ENCODE measurements at places on chromosomes 4 and X.

DNA sequence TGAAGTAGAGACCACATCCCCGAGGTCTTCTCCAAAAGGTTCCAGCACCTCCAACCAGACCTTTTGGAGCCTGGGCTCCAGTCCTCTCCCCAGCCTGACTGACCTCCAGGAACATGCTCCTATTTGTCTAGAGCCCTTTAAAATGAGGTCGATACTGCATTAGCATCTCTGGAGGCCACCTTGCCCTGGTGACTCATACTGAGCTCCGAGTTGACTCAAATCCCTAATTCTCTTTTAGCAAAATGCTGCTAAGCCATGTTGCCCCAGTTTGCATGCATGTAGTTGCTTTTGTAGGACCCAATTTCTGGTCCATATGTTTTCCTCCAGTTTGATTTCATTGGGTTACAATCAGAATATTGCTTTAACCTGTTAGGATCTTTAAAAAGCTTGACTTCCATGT is 43.5 kb upstream of the CITED1 start:
- DNase-seq: no peak

DNA sequence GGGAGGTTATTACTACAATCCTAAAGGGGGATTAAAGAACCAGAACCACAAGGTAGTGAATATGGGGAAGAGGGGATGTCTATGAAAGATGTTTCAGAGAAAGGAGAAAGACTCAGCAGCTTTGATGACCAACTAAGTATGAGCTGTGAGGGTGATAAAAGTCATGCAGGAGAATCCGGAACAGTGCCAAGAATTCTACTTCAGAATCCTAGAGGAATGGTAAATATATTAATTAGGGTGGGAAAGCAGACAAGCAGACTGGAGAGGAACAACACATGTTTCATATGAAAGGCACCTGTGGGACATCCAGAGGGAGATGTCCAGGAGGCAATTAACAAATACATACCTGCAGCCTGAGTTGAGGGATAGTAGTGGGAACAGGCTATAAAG is 642.2 kb upstream of the DIPK2B start:
- no peak for DNase-seq

DNA sequence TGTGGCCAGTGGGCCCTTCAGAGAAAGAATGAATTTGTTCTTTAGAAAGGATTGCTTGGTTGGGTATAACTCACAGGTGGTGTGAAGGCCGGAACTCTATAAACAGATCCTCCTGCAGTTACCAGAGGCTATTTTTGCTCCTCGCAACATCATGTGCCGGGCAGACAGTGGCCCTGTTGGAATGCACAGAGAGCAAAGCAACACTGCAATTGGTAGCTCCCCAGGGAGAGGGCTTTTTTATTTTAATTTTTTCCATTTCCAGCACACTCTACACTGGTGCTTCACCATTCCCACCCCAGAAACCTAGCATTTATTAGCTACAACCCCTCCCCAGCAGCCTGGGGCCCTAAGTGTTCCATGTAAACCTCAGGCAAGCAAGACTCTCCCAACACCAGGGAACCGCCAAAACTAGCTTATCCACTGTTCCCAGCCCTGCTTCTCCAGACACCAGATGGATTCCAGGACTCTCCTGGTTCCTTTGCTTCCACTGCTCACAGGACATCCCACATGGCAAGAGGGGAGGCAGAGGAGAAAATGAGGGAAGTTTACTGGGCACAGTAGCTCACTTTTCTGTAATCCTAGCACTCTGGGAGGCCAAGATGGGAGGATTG is 75.1 kb upstream of the TMEM164 start:
- DNase-seq: no peak

DNA sequence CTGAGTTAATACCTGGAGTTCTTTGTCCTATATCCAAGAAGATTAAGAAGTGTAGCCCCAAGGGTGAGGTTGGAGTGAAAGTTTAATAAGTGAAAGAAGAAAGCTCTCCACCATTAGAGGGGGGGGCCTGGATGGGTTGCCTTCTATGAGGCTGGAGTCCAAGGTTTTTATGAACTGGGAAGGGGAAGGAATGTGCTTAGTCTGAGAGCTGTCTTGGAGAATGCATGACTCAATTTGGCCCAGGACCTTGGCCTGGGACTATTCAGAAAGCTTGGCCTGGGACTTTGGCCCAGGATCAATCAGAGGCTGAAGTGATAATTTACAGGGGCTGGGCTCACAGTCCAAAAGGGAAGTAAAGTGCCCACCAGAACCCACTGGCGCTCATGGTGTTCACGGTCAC is 1049.0 kb upstream of the GRIA3 start:
- no peak for DNase-seq

GRCh38 chr4:113349430-113349829 is 300.0 kb downstream of the ANK2 start:
- DNase-seq: no peak

DNA sequence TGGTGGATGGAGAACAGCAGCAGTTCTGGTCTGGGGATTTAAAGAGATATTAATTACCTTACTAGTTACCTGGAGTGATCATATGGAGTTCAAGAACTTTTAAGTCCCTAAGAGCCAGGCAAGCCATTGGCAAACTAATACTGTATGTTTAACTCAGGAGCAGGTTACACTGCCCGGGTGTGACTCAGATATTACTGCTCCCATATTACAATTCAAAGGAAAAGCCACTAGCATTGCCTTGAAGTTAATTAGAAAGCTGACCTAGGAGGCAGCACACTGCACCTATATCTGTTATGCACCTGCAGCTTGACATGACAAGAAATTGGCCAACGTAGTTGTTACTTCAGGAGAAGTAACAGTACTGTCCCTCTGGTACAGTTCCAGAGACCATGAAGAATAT is 47.2 kb downstream of the GRK4 start:
- no peak for DNase-seq

DNA sequence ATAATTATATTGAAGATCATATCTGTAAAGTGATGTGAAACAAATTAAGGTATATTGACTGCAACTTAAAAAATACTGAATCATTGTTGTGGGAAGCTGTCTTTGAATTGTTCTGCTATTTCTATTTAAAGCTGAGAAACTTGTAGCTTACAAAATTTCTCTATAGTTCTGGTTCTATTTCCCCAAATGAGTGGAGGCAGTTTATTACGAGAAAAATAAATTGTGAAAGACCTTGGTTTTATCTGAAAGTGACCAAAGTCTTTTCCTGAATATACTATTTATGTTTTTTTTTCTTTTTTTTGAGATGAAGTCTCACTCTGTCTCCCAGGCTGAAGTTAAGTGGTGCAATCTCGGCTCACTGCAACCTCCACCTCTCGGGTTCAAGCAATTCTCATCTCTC is 165.4 kb downstream of the SH3BGRL start:
- DNase-seq: no peak

DNA sequence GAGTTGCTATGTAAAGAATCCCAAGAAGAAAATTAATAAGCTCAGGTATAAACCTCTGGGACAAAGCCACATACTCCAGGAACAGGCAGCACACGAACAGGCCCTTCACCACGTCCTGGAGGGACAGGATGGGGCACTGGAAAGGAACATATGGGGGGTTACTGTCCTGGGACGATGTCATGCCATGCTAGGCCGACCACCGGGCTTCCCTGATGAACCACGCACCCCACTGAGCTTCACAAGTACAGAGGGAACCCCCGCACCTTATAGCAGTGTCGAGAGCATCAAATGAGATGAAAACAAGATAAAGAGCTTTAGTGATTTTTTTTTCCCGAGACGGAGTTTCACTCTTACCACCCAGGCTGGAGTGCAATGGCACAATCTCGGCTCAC is 19.1 kb downstream of the NOP14 start:
- DNase-seq: no peak

DNA sequence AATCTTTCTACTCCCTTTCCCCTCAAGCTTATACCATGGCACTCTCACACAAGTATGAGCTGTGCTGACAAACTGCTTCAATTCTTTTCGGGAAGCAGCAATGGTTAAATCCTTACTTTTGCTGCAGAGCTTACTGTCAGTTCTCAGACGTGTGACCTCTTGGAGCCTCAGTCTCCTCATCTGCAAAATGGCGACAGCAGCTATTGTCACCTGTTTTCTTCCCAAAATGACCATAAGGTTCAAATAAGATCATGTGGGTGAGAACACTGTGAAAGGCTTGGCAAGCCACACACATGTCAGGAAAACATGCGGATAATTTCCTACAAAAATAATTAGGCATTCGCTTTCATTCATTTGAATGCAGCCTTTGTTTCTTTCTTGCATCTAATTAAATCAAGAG is 36.8 kb upstream of the IRF2 start:
- DNase-seq: no peak

DNA sequence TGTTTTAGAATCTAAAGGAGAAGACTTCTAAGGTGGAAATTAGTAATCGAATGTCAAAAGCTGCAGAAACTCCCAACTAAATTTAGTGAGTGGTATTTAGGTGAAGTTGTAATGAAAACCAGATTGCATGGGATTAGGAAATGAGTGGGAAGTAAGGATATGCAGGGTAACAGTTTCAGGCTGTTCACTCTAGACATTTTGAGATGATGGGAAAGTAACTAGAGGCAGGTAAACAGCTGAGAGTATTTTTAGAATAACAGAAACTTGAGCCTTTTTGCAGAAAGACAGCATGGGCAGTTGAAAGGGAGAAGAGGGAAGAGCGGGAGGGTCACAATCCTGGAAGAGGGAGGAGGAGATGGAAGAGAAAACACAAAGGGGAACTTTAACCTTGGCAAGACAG is 12.7 kb downstream of the SPRY1 start:
- DNase-seq: no peak

DNA sequence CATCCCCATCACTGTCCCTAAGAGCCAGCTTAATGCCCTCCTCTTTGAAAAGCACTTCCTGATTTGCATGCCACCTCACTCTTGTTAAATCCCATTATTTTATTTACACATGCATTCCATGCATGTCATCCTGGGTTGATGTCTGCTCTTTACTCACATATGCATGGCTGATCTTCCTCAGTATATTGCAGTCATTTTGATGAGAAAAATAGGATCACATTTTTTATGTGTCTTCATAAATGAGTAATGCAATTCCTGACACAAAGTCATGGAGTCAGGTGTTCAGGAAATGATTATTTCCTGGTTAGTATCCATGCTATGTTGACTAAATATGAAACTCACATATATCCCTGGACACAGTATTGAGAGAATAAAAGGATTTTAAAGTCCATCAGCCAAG is 204.7 kb downstream of the SLIT2 start:
- DNase-seq: no peak

DNA sequence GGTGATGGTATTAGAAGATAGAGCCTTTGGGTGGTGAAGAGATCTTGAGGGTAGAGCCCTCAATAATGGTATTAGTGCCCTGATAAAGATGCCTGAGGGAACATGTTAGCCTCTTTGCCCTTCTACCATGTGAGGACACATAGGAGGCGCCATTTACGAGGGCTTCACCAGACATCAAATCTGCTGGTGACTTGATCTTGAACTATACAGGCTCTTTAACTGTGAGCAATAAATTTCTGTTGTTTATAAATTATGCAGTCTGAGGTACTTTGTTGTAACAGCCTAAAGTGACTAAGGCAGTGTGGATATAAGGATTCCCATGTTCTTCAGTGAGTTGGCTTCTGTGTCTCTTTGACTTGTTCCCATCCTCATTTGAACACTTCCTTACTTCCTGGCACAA is 11.8 kb downstream of the MOB1B start:
- no peak for DNase-seq
